Esophagus squamous epithelium (tissue), 5 donors: ENCODE measurements at places on chromosomes 2 and 18.

DNA sequence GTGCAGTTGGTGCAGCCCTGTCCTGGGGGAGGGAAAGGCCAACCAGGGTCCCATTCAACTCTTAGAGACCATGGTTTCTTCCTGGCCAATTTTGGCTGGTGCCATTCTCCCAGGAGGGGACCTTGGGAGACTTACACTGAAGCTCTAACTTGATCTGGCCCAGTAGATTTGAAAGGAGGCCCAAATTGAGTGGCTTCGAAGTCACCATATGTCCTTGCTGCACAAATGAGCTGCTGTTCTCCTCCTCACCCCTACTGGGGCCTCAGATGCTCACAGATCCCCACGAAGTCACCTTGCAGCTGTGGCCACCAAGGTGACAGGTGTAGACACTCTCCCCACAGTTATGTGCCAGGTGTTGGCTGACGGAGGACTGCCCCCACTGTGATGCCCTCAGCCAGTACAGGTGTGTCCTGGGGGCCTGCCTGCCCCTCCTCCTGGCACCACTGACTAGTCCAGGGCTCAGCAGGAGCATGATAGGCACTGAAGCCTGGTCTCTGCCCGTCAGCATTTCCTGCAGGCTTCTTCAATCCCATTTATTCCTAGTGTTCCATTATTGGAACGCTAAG is 4.7 kb upstream of the C2orf72 start:
- no peak for DNase-seq

GRCh38 chr2:183267148-183267827 is 143.0 kb downstream of the NUP35 start:
- DNase-seq, result no peak

GRCh38 chr2:151476287-151476686 is 66.6 kb downstream of the RIF1 start:
- no peak for DNase-seq

GRCh38 chr2:169438466-169439072 is 40.7 kb upstream of the BBS5 start:
- no peak for DNase-seq

- no peak for DNase-seq
Measured at GRCh38 chr18:22742409-22742808, 190.7 kb upstream of the RBBP8 start.

- no peak for DNase-seq
Measured at GRCh38 chr2:20526708-20527107, 79.8 kb downstream of the RHOB start.

GRCh38 chr18:24992491-24992890 is 359.5 kb downstream of the ZNF521 start:
- no peak for DNase-seq

GRCh38 chr2:46040563-46041155 is 256.5 kb upstream of the EPAS1 start:
- DNase-seq, result no peak

DNA sequence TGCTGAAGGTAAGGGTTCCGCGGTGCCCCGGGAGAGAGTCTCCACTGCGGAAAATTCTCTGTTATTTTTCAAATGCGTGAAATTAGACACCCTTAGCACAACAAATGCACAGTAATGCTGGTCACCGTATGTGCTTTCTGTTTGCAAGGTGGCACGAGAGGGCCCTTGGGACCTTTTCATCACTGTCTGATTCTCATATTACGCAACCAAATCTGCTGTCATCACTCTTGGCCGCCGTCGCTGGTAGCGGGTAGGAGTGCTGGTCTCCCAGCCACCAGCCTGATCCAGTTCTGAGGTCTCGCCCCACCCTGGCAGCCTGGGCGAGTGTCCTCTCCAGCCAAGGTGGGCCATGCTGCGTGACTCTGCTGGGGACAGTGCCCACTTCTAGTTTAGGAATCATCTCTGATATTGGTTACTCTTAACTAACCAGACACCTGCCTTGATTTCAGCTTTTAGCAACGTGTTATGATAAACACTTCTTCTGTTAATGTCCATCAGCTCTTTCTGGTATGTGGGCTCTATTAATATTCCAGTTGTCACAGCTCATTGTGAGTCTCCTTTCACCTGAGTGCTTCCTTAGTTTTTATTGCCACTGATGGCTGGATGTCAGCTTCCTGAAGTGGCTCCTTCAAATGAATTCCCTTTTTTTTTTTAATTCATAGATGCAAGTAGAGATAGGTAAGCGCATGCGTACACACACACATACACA is 199.4 kb downstream of the GBX2 start:
- no peak for DNase-seq

DNA sequence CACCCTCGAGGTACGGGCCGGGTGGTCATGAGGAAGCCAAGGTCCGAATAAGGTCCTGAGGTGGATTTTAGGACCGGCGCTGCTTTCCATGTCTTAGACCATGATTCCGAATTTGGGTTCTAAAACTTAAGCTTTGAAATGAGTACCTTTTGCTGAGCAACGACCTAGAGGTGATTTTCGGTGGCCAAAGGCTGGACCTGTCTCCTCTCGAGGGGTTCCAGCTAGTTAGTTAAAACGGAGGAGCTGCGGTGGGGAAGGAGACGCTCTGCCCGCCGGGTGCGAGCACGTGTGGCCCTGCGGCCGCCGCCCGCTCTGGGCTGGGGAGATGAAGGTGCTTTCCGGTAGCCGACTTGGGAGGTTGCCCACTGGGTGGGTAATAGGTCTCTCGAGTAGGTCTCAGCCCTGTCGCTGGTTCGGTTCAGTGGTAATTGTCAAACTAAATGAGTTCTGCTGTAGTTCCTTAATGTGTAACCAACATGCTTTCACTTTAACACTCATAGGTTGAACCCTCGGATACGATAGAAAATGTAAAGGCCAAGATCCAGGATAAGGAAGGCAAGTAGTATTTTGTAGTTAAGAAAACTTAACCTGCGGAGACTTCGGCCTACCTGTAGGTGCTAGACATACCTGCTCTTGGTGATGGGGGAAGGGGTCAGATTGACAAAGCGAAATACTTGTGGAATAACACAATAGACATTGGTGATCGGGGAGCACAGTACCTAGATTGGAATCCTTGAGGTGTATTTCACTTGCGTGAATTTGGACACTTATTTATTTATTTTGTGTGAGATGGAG is 572 bp downstream of the RPS27A start:
- DNase-seq, result no peak

DNA sequence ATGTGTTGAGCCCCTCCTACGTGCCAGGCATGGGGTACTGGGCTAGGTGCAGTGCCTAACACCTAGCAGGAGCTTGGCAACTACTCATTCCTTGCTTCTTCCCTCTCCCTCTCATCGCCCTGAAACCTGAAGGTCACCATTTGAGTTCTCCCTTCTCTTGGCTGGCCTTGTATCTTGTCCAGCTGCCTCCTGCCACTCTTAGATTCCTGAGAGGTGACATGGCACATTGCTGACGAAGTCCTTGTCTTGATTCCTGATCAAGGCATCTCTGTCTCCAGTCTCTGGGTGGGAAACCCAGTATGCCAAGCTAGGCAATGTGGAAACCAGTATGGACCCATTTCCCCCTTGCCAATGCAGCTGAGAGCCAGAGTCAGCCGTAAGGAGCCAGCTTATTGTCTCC is 9.0 kb upstream of the EFR3B start:
- DNase-seq, result no peak

GRCh38 chr2:100236166-100236565 is 86.1 kb downstream of the LONRF2 start:
- DNase-seq, result no peak

GRCh38 chr2:117820444-117820843 is 6.0 kb downstream of the DDX18 start:
- no peak for DNase-seq

- DNase-seq, result no peak
Measured at GRCh38 chr2:158817588-158817987, 22.5 kb downstream of the DAPL1 start.

GRCh38 chr2:216553093-216553478 is 54.4 kb downstream of the RPL37A start:
- DNase-seq, result no peak

- no peak for DNase-seq
Measured at GRCh38 chr2:99346218-99346617, 9.0 kb downstream of the EIF5B start.

- no peak for DNase-seq
Measured at GRCh38 chr2:84876369-84876768, 4.5 kb downstream of the TRABD2A start.

GRCh38 chr2:70509565-70509964 is 44.1 kb downstream of the TGFA start:
- DNase-seq, result no peak

DNA sequence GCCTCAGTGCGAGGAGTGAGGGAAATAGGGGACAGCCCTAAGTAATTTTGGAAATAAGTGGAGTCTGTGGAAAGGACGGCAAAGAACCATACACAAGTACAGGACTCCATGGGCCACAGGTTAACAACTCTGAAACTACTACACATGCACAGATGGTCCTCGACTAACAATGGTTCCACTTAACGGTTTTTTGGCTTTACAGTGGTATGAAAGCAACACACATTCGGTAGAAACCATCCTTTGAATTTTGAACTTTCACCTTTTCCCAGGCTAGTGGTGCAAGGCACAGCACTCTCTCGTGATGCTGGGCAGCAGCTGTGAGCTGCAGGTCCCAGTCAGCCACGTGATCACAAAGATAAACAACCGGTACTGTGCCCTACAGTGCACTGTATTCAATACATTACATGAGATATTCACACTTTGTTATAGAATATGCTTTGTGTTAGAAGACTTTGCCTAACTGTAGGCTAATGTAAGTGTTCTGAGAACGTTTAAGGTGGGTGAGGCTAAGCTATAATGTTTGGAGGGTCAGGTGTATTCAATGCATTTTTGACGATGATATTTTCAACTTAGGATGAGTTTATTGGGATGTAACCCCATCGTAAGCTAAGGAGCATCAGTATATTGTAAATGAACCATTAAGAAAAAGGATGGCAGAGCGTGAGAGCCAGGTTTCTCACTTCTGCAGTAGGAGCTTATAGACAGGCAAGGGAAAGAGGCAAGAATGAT is 44.6 kb downstream of the TBC1D8 start:
- DNase-seq, result no peak

GRCh38 chr18:407191-407590 is 93.3 kb downstream of the COLEC12 start:
- DNase-seq, result no peak

DNA sequence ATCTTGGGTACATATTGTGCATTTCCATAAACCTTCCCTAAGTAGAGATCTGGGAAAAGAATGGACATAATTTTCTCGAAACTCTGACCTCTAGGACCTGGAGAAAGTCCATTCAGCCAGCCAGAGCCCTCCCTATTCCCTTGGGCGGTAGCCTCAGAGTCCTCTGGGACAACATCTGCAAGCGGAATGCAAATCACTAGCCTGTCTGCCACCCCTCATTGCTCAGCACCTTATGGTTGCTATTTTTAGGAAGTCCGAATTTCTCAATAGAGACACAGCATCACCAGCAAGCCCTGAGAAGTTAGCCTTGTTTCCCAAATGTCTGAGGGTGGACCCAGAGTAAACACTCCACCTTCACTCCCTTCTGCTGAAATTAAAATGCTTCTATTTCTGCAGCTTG is 17.6 kb upstream of the CD28 start:
- no peak for DNase-seq

DNA sequence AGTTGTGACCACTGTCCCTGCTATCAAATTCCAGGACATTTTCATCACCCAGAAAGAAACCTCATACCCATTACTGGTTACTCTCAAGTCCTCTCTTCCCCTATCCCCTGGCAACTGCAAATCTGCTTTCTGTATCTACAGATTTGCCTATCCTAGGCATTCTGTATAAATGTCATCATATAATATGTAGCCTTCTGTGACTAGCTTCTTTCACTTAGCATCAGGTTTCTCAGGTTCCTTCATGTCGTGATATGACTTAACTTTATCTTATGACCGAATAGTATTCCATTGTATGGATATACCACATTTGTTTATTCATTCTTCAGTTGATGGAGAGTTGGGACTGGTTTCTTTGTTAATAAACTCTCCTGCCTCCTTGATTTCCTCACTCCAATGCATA is 60.5 kb downstream of the PMAIP1 start:
- DNase-seq, result no peak

- DNase-seq, result no peak
Measured at GRCh38 chr2:152500772-152501171, 165.8 kb downstream of the FMNL2 start.

GRCh38 chr2:201709049-201709448 is 10.6 kb upstream of the MPP4 start:
- DNase-seq, result no peak
